Activated naive CD8-positive, alpha-beta T cell treated with anti-CD3 and anti-CD28 coated beads for 36 hours (primary cell): ENCODE measurements at places on chromosomes 11 and 22. TPM values are rescaled to one million over a fixed set of nuclear protein-coding genes. Genes with fewer than 3 reads are reported as not detected.

The KBTBD4 gene
- 19.5 TPM for total RNA-seq

The CBLIF gene
- total RNA-seq = not detected

The MS4A6A gene
- not detected for total RNA-seq

The OR8G5 gene
- not detected for total RNA-seq

The TTC36 gene
- total RNA-seq = 0.62 TPM

The DENND5A gene
- total RNA-seq = 46.5 TPM

The OR6T1 gene
- not detected for total RNA-seq

The ANO1 gene
- not detected for total RNA-seq

The SYT9 gene
- not detected for total RNA-seq

The PHF21B gene
- 0.10 TPM for total RNA-seq

The TRIM49 gene
- not detected for total RNA-seq

The GRAMD1B gene
- total RNA-seq = 20.6 TPM

The KCNE3 gene
- total RNA-seq = not detected

The OR2AG1 gene
- not detected for total RNA-seq

The KRTAP5-1 gene
- not detected for total RNA-seq

The SSH3 gene
- total RNA-seq = 4.6 TPM

The SCGB2A2 gene
- not detected for total RNA-seq

The FOSL1 gene
- 15.8 TPM for total RNA-seq

The CD6 gene
- 167 TPM for total RNA-seq

The PIH1D2 gene
- 0.32 TPM for total RNA-seq

The PNPLA5 gene
- total RNA-seq = not detected

The MIOX gene
- total RNA-seq = not detected

The MRGPRX3 gene
- total RNA-seq = not detected

The DNAJB7 gene
- total RNA-seq = not detected

The MMP13 gene
- not detected for total RNA-seq

The CNIH2 gene
- total RNA-seq = 1.9 TPM

The DYNC2H1 gene
- 3.2 TPM for total RNA-seq

The C11orf86 gene
- total RNA-seq = not detected

The C11orf16 gene
- not detected for total RNA-seq

The C1QTNF4 gene
- not detected for total RNA-seq

The LRRC32 gene
- 11.5 TPM for total RNA-seq

The NUDT22 gene
- total RNA-seq = 69.6 TPM

The ATG16L2 gene
- 41.2 TPM for total RNA-seq

The GRIA4 gene
- total RNA-seq = not detected

The MS4A6E gene
- total RNA-seq = not detected

The CYP2D6 gene
- 2.4 TPM for total RNA-seq

The MMP12 gene
- not detected for total RNA-seq

The DRD4 gene
- 0.26 TPM for total RNA-seq

The SHANK3 gene
- total RNA-seq = 0.30 TPM

The PLAAT4 gene
- 34.2 TPM for total RNA-seq

The A4GALT gene
- total RNA-seq = not detected

The KIRREL3 gene
- total RNA-seq = not detected

The LIF gene
- 282 TPM for total RNA-seq

The GTSE1 gene
- total RNA-seq = 42.0 TPM

The NNMT gene
- not detected for total RNA-seq

The NTM gene
- not detected for total RNA-seq

The GDPD4 gene
- total RNA-seq = not detected

The PTDSS2 gene
- 18.2 TPM for total RNA-seq

The PDE3B gene
- total RNA-seq = 46.5 TPM

The VPREB1 gene
- not detected for total RNA-seq

The SHANK2 gene
- total RNA-seq = not detected

The OR4C46 gene
- not detected for total RNA-seq

The RAB6A gene
- total RNA-seq = 57.3 TPM

The C11orf87 gene
- total RNA-seq = not detected

The B4GALNT4 gene
- total RNA-seq = 1.9 TPM

The HSPB2 gene
- total RNA-seq = not detected

The SCGB1A1 gene
- not detected for total RNA-seq

The MUC2 gene
- not detected for total RNA-seq
